ENCODE measurements at places on chromosomes 3 and 15.

DNA sequence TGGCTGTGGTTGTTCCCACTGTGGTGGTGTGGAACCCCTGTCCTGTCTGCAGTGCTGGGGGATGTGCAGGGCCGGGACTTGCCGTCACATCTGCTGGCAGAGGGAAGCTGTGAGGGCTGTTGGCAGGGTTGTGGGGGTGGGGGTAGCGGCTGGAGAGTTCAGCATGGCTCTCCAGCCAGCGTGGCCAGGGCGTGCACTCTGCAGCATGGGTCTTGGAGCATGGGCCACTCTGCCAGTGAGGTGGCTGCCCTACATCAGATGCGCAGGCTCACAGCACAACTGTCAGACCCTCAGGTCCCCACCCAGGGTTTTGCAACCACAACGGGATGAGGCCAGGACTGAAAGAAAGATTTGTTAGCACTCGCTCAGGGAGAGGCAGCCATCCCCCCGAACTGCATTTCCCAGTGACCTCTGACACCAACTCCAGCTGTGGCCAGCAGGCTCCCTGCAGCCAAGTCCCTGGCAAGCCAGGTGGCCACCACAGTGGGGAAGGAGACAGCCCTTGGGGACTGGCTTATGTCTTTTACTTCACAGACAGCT is 237.7 kb upstream of the LYSMD4 start:
- no peak for DNase-seq

GRCh38 chr3:42216302-42216701 is 49.7 kb downstream of the CCK start:
- peak; percentile 21 for DNase-seq

DNA sequence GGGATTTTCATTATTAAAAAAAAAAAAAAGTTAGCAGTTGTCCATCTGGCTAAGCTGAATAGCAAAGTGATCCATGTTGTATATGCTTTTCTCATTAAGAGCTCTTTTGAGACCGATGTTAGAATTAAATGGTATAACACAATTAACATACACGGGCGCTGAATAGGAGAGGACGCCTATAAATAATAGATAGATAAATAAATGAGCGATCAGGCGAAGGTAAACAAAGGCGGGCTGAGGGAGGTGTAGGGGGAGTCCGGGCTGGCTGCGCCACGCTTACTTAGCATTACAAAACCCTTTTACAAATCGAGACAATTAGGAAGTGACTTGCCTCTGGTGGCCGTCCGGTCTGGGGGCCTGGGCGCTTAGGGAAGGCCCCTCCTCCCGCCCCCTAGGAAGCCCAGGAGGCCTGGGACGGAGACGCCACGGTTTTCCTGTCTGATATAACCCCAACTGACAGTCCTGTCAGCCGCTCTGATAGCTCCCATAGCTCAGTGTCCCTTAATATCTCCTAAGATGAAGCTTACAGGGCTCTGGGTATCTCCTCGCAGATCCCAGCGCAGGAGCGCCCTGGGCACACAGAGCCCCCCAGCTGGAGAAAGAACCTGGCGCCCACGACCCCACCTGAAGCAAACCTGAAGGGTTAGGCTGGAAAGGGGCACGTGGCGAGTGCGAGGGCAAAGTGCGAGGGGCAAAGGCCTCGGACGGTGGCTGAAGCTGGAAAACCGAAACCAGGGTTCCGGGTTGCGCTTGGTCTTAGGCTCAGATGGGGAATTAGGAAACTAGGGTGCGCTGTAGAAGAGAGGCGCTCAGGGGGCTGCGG is 3.6 kb downstream of the SOX14 start:
- no peak for DNase-seq

GRCh38 chr3:52925405-52926313 is 28.3 kb upstream of the STIMATE start:
- DNase-seq = no peak

GRCh38 chr15:48437178-48437577 is 105.9 kb downstream of the DUT start:
- DNase-seq = no peak

- no peak for DNase-seq
Measured at GRCh38 chr3:191362524-191363090, 32.3 kb upstream of the UTS2B start.

DNA sequence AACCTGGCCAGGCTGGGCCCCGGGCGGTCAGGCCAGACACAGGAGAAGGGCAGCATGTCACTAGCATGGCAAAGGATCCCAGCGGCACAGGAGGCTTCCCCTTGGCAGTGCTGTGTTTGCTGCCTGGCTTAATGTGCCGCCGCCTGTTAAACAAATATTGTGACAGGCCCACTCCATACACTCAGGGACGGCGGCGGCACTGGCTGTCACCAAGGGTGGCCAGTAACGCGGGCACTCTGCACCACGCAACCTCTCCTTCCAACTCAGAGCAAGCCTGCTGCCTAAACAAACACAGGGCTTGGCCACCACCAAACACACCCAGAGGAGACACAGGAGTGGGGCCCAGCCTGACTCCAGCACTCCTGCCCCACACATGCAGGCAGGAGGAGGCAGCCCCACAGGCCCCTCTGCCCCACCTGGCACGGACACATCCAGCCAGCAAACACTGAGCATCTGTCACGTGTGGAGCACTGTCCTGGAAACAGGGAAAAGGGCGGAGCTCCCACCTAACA is 48.0 kb downstream of the TPRA1 start:
- no peak for DNase-seq

DNA sequence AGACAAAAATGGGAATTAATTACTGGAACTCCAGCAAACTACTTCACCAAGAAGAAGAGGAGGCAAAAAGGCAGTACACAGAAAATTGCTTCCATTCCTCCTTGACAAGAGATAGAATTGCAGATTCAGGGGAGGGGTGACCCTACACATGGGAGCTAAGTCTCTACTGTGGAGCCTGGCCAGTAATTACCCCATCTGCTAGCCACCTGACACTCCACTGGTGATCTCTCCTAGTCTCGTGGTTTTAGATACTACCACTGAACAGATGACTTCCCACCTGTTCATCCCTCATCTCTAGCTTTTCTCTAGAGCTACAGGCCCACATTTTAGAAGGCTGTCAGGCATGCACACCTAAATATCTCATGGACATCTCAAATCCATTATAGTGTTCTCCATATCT is 224.3 kb upstream of the NR2F2 start:
- no peak for DNase-seq

DNA sequence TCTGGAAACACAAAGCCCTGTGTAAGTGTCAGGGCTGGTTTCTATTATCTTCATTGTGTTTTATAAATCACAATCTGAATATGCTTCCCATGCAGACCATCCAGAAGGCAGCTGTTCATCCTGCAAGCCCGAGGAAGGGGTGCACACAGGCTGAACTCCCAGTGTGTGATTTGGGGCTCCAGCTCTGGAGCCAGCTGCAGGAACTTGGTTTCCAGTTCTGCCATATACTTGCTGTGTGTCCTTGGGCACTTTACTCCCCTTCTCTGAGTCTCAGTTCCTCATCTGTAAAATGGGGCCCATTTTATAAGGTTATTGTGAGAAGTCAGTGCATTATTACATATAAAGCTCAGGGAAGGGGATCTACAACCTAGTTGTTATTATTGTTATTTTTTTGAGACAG is 22.6 kb downstream of the CYP8B1 start:
- no peak for DNase-seq

DNA sequence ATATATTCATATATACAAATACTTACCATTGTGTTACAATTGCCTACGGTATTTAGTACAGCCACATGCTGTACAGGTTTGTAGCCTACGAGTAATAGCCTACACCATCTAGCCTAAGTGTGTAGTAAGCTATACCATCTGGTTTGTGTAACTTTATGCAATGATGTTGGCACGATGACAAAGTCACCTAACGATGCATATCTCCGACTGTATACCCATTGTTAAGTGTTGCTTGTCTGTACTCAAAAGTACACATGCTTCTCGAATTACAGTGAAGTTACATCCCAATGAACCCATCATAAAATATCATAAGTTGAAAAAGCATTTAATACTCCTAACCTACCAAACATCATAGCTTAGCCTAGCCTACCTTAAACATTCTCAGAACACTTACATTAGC is 327.1 kb downstream of the KBTBD8 start:
- DNase-seq = no peak

DNA sequence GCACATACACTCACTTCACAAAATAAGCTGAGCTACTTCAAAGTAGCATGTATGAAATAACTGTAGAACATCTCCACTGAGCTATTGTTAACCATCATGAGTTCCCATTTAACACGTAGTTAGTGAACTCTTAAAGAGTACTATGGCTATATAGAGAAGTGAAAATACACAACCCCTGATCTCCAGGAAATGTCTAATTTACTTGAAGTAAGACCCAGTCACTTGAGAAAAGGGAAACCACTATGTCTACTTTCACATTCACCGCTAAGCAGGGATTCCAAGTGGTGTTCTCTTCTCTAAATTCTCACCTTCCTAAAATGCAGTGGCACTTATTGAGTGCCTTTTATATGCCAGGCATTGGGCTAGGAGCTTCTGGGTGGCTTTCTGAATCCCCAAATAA is 35.0 kb upstream of the COLQ start:
- DNase-seq = no peak

GRCh38 chr3:53069422-53070068 is 23.7 kb upstream of the SFMBT1 start:
- DNase-seq = no peak

DNA sequence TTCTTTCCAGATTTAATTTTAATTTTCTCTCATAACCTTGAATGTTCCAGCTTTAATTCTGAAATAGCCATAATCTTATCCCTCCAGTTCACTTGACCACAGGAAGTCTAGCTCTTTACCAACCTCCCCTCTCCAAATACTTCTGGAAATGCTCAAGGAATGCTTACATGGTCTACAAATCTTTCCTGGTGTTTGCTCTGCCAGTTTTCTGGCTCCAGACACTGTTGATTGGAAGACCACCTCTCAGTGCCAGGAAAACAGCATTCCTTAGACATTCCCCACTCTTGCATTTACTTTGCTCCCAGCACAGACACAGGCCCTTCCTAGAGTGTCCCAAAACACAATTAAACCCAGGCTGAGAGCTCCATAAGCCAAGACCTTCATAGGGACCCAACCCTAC is 98.6 kb downstream of the MESD start:
- DNase-seq = no peak

DNA sequence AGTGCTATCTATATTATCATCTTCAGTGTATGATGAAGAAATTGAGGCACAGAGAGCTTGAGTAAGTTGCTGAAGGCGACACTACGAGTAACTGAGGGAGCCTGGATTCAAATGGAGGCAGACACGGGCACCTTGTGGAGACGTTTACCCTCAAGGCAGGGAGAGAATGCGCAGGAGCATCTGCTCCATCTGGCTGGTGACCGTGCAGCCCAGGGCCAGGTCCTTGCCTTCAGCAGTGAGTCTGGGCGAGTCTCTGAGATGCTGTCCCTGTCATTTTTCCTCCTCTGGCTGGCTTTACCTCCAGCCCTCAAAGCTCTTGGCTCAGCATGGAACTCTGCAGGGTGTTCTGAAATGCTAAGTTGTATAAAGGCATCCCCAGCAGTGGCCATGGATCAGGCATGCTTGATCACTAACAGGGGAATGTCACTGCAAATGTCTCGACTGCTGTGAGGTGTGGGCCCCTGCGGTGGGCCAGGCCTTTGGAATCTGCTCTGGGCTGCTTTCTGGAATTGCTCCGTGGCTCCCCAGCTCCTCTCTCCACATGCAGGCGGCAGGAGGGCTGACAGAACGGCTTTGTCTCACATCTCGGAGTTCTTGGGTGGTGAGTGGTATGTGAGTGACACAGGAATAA is 19.7 kb downstream of the SPSB4 start:
- no peak for DNase-seq

DNA sequence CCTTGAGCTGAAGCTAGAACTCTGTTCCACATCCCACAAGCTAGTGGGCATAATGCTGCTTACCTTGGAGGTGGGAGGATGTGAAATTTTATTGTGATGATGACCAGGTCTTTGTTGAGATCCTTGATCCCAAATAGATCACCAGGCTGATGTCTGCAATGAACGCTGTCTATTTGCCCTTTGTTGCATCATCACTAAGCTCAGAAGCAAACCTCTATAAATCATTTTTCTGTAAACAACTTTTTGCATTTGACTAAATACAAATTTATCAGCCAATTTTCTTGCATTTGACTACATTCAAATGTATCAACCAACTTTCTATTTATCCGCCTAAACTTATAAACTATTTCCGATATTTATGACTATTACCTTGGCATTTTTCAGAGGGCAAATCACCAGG is 9.7 kb downstream of the CCDC80 start:
- DNase-seq = no peak

GRCh38 chr3:133113927-133114597 is 75.9 kb downstream of the TMEM108 start:
- no peak for DNase-seq

GRCh38 chr3:152466784-152467183 is 198.1 kb downstream of the MBNL1 start:
- DNase-seq = no peak

All from CD4-positive, alpha-beta T cell (primary cell).